ENCODE measurements at places on chromosomes 4 and X.

GRCh38 chr4:88447371-88448095, 9.4 kb upstream of the HERC5 start:
- DNase-seq = no peak

DNA sequence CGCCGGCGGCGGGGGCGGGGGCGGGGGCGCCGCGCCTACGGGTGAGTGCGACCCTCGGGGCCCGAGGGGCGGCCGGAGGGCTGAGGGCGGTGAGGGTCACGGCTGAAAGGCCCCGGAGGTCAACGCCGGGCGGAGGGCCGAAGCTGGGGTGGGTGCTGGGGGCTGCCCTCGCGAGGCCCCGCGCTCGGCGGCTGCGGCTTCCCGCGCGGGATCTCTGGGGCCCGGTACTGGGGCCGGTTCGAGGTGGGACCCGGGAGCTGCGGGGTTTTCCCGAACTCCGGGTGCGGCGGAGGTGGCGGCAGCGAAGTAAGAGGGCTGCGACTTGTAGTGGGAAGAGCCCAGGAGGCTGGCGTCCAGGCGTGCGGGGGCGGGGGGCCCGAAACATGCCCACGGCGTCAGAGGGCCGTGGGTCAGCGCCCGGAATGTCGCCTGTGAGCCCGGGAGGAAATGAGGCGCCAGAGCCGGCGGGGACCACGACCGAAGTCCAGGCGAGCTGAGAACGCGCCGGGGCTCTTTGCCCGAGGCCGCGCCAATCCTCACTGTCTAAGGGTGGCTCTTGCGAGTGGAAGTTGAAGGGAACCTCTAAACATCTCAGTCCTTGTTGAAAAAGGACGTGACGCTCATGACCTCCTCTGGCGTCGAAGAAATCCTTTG, 407 bp downstream of the IL13RA1 start:
- DNase-seq = no peak

DNA sequence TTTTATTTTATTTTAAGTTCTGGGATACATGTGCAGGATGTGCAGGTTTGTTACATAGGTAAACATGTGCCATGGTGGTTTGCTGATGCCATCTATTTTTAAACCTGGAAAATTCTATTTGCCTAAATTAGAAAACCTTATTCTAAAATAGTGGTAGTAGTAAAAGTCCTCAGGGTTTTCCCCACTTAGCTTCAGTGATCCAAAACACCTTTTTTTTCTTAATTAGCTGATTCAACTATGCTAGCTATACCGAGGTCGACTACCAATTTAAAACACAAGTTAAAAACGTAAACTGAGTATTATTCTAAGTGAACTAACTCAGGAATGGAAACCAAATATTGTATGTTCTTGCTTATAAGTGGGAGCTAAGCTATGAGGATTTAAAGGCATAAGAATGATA, 70.0 kb upstream of the IL13RA1 start:
- no peak for DNase-seq

GRCh38 chr4:86333236-86333635, 26.6 kb downstream of the MAPK10 start:
- DNase-seq = no peak

DNA sequence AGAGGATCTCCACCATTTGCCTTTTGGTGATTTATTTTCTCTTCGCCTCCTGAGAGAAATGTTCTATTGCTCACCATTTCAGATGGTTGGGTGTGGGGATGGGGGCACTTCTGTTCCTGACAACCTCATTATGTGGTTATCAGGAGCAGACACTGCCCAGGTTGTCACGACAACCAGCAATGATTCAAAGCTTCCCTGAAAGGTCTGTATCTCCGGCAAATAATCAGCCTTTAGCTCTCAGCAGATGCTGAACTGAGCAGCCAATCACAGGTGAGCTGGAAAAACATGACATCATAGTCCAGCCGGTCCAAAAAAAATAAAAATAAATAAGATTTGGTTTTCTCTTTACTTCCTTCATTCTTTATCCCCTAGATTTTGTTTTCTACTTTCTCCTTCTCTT, 5.5 kb upstream of the PAK3 start:
- DNase-seq = no peak

- DNase-seq = no peak
These were observed 16.2 kb downstream of the HPF1 start for GRCh38 chr4:169741569-169741968.

- DNase-seq = no peak
These were observed 94.3 kb downstream of the FAM193A start for GRCh38 chr4:2630556-2631273.

Measured in stimulated activated CD8-positive, alpha-beta memory T cell treated with anti-CD3 and anti-CD28 coated beads, Interleukin-7, amount 100 ng/mL, for 1 hour (primary cell).